Thymus (tissue), 14 donors: ENCODE measurements at places on chromosomes 3 and 15. TPM values are rescaled to one million over a fixed set of nuclear protein-coding genes. Genes with fewer than 3 reads are reported as not detected.

- no peak for DNase-seq
Measured at GRCh38 chr3:111972891-111973290, 5.9 kb upstream of the ABHD10 start.

DNA sequence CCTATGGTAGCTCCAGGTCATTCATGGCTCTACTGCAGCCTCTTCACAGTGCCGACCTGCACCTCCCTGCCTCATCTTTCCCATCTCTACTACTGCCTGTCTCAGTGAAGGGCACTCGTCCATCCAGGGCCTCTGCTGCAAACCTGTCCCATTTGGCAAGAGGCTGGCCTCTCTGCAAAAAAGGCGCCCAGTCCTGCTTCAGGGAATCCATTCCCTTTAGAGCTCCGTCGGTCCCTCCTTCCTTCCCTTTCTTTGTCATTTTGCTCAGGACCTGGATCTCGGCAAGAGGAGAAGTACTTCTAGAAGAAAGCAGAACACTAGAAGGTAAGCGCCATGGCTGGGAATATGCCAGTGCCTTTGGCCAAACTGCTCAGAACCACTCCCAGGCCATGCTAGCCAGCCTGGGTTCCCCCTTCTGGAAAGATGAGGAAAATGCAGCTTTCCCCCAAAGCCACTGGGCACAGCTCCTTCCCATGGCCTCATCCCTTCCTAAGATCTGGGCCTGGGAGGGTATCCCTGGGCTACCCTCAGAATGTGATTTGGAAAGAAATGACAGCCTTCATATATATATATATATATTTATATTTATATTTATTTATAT lies 6.4 kb upstream of the ISL2 start:
- no peak for DNase-seq

- DNase-seq = no peak
Measured at GRCh38 chr15:96051598-96051997, 278.9 kb upstream of the NR2F2 start.

The GPR27 gene
- 1.7 TPM for polyA plus RNA-seq

DNA sequence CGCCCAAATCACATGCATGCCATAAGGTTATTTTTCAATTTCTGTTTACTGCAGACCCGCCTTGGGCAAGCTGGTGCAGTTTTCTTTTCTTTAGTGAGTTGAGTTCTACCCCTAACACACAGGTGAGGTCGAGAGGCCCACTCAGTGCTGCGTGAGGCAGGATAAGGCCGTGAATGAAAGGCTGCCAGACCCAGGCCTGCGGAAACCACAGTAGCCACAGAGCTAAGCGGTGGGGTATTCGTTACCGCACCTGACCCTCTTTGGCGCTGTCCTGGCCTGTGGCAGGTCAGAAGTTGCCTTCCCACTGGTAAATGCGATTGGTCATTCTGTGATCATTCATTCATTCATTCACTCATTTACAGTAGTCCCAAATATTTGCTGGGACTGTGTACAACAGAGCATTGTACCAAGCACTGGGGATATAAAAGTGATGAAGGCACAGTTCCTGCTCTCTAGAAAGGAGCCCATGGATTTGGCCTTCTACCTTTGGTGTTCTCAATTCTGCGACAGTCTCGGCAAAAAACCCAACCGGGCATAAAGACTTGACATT lies 144.8 kb downstream of the XXYLT1 start:
- DNase-seq = peak; percentile 35

The BTLA gene
- polyA plus RNA-seq = 13.2 TPM

The PROS1 gene
- 5.4 TPM for polyA plus RNA-seq

- no peak for DNase-seq
Measured at GRCh38 chr3:123449102-123449996, 459 bp upstream of the ADCY5 start.

DNA sequence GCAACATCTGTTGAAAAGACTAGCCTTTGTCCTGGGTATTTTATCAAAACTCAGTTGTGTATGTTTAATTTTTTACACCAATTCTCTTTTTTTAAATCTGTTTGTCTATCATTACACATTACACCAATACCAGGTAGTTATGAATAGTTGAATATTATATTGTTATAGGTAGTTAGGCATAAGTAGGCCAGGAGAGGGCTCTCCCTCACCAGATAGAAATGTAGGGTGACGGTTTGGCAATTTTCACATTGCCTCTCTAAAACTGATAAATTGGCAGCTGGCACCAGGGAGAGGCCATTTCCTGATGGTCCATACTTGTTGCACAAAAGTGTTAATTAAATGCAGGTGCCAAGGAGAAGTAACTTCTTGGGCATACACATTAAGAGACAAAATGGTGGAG lies 483.1 kb upstream of the EPHA6 start:
- DNase-seq = no peak

GRCh38 chr3:169825316-169825715 lies 12.6 kb upstream of the LRRC34 start:
- DNase-seq = no peak

DNA sequence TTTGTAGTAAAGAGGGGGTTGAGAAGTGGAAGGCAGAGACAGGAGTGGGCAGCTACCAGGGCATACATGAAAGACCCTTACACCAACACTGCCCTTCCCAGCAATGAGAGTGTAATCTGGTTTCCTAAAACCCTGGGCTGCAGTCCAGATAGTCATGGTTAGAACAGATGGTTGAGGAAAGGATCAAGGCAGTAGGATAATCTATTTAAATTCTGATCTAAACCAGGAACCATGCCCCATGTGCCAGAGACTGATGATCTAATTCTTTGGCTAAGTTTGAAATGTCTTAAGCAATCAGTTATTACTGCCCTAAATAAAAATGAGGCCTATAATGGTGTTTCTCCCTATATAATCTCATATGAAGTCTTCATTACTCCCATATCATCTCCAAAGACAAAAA lies 59.6 kb downstream of the PRTG start:
- no peak for DNase-seq

DNA sequence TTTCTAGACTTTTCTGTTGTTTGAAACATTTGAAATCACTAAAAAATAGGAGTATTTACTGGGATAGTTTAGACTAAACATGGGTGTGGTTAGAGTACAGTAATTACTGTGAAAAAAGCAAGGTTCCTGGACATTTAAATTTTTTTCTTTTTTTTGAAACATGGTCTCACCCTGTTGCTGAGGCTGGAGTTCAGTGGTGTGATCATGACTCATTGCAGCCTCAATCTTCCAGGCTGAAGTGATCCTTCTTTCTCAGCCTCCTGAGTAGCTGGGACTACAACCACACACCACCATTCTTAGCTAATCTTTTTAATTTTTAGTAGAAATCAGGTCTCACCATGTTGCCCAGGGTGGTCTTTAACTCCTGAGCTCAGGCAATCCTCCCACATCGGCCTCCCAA lies 20.4 kb upstream of the CELF6 start:
- no peak for DNase-seq

GRCh38 chr3:117628823-117629291 lies 919.3 kb downstream of the TUSC7 start:
- DNase-seq = no peak

The SLC2A2 gene
- polyA plus RNA-seq = 0.05 TPM

The OIP5 gene
- 2.4 TPM for polyA plus RNA-seq

The ANKRD34C gene
- polyA plus RNA-seq = 0.07 TPM

- DNase-seq = no peak
Measured at GRCh38 chr15:43253431-43254403, 13.0 kb downstream of the TGM5 start.

The BFSP2 gene
- polyA plus RNA-seq = 3.8 TPM

GRCh38 chr15:99435113-99435695 lies 130.6 kb upstream of the MEF2A start:
- no peak for DNase-seq

DNA sequence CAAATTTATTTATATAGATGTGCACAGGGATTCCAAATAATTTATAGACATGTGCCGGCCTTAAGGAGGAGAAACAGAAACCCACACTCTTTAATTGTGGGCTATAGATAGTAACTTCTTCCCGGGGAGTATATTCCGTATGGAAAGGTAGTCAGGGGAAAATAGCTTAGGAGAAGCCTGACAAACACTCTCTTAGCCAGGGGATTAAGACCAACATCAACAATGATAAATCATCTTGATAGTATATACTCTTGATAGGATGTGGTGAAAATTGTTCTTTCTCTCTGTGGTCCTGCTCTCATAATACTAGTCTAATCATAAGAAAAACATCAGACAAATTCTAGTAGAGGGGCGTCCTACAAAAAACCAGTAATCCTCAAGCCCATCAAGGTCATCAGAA lies 8.2 kb upstream of the BCL6 start:
- no peak for DNase-seq

DNA sequence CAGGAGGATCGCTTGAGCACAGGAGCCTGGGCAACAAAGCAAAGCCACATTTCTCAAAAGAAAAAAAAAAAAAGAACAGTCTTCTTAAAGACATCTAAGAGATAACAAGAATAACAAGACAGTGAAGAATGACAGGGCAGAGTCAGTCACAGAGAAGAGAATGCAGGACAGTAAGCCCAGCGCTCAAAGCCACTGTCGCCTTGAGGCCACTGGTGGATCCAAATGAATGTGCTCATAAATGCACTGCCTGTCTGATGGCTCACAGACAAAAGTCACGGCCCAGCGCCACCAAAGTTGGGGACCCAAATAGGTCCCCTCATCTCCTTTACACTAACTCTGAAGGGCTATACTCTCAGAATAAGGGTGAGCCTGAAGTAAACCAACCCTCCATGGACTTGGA lies 52.3 kb downstream of the FAM174B start:
- no peak for DNase-seq

DNA sequence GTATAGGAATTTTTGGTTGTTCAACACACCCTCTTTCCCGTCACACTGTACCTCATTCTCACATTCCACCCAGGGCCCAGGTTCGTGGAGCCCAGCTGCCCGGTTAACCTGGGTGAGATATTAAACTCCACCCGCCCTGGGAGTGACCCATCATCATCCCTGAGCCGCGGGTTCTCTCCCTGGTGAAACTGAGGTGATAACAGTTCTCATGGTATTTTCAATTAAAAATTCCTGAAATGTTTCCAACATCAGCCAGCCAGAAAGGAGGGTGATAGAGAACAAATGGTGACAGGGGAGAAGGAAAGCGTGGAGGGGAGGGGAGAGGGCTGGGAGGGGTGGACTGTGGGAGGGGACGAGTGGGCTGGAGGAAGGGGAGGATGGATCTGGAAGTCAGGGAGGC lies 148.8 kb downstream of the ALDH1A2 start:
- no peak for DNase-seq

- no peak for DNase-seq
Measured at GRCh38 chr15:73946795-73947370, 20.6 kb downstream of the LOXL1 start.

The ALS2CL gene
- polyA plus RNA-seq = 22.4 TPM

GRCh38 chr3:126685493-126685892 lies 18.5 kb upstream of the CHCHD6 start:
- no peak for DNase-seq

GRCh38 chr3:20185331-20185678 lies 701 bp downstream of the SGO1 start:
- DNase-seq = no peak

DNA sequence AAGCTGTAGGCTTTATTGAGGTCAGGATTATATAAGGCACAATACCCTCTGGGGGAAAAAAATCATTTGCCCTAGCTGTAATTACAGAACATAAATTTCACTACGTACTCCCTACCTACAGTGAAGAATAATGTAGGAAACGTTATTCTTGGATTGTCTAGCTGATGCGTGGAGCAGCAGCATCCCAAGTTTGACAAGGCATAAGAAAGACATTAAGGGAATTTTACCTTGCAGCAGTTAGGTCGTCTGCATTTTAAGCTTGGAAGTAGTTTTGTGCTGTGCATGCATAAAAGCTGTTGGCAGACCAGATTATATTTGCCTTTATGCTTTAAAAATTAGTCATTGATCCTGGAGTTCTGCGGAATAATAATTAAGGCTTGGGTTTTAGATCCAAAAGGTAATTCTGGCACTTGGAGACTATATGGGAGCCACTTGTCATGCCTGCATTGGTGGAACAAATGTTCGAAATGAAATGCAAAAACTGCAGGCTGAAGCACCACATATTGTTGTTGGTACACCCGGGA lies 2.2 kb downstream of the EIF4A2 start:
- DNase-seq = no peak

- no peak for DNase-seq
Measured at GRCh38 chr3:140319739-140320138, 358.1 kb upstream of the TRIM42 start.

- no peak for DNase-seq
Measured at GRCh38 chr3:53668872-53669271, 174.5 kb downstream of the CACNA1D start.

DNA sequence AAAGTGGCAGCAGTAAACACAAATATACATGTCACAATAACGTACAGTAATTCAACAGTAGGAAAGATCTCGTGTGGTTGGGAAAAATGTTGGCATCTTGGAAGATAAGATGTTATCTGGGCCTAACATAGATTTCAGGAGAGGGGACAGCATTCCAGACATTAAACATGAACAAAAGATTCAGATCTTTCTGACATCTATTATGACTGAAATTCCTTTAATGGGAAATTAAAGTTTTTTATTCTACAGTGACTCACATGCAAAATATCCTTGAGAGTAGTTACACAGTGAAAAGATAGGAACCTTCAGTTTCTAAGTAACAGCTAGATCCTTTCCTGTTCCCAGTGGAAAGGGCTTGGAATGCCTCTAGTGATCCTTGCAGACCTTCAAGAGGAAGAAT lies 9.2 kb downstream of the NDUFB5 start:
- DNase-seq = no peak

DNA sequence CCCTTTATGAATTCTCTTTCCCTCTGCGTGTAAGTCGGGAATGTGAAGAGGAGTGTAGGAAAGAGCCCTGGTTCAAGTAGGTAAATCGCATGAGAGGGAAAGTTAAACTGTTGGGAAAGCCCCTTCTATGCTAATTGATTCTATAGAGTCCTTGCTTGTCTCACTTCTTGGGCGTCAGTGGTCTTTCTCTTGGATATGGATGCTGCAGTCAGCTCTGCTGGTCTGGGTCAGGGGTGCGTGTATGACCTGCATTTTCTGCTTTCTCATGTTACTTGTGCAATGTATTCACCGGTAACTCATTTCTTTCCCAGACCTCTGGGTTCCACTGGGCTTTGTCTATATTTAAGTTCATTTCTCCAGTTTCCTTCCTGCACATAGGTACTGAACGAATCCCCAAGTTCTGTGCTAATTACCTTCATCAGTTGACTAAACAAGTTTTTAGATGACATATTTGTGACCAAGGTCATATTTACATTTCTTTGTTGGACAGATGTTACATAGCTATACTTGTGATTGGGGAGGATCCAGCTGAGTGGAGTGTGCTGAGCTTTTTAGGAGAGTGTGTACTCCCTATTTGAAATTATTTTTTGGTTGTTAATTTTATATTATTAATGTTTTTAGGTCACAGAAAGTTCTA lies 1.4 kb downstream of the SETD5 start:
- no peak for DNase-seq

DNA sequence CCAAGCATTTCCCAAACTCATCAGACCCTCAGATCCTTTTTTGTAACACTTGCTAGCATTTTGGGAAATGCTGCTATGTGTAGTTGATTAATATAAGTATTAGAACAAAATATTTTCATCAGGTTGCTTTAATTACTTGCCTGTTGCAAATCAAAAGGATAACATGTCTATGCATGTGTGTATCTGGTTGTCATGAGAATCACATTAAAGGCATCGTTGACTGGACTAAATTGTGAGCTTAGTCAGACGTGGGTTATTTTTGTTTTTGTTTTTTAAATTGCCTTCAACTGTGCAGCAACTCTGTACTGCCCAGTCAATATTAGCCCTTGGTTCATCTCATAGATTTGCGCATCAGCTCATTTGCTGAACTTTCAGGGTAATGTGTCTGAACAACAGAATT lies 81.6 kb downstream of the SLMAP start:
- no peak for DNase-seq
